ENCODE measurements at places on chromosomes 7 and 10.

- DNase-seq, result no peak
Observed at GRCh38 chr10:6313111-6313895, 110.6 kb downstream of the PFKFB3 start.

GRCh38 chr10:6005856-6006395 lies 28.6 kb upstream of the IL15RA start:
- DNase-seq, result no peak

- no peak for DNase-seq
Observed at GRCh38 chr7:95675016-95675415, 78.7 kb upstream of the PDK4 start.

- no peak for DNase-seq
Observed at GRCh38 chr10:72353965-72354355, 759 bp downstream of the DNAJB12 start.

- DNase-seq, result no peak
Observed at GRCh38 chr7:153413540-153414287, 638.5 kb upstream of the DPP6 start.

DNA sequence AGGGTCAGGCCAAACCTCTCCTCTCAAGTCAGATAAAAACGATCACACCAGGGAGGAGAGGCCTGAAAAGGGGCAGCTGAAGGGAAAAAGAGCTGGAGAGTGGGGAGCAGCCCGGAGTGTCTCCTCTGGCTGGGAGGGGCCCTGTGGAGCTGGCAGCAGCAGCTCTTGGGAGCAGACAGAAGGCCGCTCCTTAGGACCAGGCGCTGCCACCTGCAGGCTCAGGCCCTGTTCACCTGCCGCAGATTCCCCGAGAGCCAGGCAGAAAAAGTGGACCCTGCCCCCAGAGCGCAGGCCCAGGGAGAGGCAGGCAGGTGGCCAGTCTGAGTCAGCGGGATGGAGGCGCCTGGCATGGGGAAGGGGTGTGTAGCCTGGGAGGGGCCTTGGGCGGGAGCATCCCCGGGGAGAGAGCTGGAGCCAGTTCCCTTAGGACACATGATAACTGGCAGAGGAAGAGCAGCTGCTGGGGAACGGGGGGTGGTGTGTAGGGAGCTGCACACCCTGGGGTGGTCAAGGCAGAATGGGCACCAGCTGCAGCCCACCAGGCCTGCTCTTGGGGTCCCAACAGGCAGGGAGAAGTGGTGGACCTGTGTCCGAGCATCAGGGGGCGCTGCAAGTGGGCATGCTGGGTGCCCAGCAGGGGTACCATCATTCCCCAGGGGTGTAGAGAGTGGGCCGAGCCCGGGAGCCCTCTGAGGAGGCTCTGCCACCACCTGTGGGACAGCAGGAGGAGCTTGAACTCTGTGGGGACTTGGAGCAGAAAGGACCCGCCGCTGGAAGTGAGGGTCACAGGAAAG lies 177.2 kb upstream of the RHEB start:
- DNase-seq, result no peak

DNA sequence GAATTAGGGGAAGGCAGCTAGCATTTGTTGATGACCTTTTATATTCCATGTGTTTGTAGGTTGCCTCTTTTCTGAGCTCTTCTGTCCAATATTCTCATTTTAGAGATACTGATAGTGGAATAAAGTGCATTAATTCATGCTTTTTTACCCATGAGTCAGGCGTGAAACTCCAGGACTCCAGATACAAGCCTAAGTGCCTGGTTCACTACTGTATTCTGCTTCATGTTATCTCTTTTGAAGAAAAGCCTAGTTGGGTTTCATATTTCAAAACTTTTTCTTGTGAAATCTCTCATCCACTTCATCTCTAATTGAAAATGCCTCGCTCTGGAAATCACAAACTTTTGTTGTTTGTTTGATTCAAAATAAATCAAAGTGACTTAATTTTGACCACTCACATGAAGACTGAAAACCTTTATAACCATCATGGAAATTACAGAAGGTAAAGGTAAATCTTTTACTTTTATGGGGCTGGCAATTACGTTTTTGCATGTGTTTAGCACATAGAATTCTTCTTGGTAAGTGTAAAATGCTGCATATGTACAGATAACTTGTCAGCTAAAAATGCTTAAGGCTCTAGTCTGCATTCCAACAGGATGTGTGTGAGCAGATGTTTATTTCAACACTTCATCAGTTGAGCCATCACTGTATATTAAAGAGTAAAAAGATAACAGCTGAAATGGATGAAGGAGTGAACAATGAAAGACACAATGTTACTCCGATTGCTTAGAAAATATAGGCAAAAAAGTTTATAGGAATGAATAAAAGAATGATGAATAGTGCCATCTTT lies 961.8 kb upstream of the CELF2 start:
- DNase-seq, result no peak

GRCh38 chr7:92639966-92640365 lies 49.8 kb upstream of the FAM133B start:
- DNase-seq, result no peak

DNA sequence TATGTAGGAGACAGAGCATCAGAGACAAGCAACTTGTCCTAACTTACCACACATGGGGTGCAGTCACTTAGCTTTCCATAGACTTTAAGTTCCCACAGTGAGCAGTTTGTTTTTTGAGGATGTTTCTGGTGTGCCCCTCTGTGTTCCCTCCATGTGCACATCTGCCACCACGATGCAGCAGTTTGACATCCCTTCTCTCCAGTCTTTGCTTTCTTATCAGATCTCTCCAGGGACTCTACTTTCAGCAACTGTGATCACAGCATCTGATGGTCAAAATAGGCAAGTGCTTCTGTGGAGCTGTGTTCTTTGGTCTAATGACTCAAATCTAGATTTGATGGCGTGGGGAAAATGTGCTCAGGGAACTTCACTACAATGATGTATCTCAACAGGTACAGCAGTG lies 96.5 kb upstream of the NAMPT start:
- DNase-seq, result no peak

DNA sequence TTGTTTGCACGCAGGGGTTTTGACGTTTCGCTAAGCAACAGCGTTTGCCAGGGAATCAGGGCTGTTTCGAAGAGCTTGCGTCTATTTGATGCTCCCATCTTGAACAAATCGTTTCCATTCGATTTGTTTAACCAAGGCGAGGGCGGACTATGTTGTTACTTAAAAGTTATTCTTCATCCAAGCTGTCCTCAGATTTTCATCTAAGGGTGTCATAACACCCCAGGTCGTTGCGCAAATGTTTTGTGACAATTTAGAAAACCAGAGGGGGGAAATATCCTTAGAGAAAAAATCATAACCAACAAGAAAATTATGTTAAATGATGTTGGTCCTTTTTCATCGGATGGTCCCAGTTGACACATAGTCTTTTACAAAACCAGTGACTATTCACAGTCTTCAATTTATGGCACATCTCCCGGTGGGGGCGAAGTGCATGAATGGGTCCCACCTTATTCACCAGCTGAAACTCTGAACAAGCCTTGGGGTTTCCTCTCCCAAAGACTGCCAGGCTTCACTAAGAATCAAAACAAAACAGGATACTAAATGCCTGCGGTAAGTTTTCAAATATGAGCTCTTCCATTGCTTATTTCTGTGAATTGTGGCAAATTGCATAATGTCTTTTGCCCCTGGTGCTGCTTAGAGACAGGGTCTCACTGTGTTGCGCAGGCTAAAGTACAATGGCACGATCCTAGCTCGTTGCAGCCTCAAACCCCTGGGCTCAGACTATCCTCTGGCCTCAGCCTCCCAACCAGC lies 109.9 kb downstream of the REEP3 start:
- no peak for DNase-seq

GRCh38 chr7:105209870-105210269 lies 178.9 kb downstream of the SRPK2 start:
- no peak for DNase-seq

- no peak for DNase-seq
Observed at GRCh38 chr7:129103561-129104324, 40.8 kb upstream of the TSPAN33 start.

GRCh38 chr7:786472-787255 lies 45.6 kb upstream of the SUN1 start:
- DNase-seq, result peak; percentile 62

GRCh38 chr7:121498816-121499215 lies 102.7 kb upstream of the FAM3C start:
- DNase-seq, result no peak

- DNase-seq, result no peak
Observed at GRCh38 chr10:27225642-27226257, 14.8 kb downstream of the ACBD5 start.

- DNase-seq, result no peak
Observed at GRCh38 chr10:127989481-127990012, 82.6 kb downstream of the PTPRE start.

DNA sequence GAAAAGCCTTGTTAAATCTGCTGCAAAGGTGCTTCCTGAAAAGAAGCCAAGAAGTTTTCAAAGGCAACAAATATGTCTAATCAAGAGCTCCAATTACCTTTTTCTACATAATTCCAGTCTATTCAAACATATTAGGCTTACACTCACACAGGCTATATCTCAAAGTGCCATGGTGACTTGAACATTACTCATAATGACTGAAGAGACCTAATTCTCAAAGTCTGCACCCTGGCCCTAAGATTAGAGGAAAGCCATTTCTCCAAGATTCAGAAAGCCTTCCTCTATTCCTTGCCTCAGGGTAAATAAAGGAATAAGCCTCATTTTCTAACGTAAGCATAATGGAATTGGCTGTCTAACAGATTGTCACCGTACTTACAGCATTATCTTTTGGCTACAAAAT lies 78.3 kb upstream of the THSD7A start:
- DNase-seq, result no peak

DNA sequence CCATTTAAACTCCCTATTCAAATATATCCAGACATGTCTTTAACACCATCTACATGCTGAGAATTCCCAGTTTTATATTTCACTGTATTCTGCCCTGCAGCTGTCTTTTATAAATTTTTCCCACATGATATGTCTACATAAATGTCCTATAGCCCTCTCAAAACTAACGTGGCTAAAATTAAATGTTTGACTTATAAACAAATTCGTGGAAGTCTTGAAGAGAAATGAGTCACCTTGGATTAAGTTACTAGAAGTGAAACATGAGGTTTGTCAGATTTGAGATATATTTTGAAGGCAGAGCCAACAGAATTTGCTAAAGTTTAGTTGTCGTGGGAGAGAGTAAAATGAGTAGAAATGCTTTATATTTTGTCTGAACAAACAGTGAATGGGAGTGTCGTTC lies 386.9 kb upstream of the CNTNAP2 start:
- DNase-seq, result no peak

GRCh38 chr7:82154728-82155127 lies 288.8 kb downstream of the CACNA2D1 start:
- DNase-seq, result no peak

DNA sequence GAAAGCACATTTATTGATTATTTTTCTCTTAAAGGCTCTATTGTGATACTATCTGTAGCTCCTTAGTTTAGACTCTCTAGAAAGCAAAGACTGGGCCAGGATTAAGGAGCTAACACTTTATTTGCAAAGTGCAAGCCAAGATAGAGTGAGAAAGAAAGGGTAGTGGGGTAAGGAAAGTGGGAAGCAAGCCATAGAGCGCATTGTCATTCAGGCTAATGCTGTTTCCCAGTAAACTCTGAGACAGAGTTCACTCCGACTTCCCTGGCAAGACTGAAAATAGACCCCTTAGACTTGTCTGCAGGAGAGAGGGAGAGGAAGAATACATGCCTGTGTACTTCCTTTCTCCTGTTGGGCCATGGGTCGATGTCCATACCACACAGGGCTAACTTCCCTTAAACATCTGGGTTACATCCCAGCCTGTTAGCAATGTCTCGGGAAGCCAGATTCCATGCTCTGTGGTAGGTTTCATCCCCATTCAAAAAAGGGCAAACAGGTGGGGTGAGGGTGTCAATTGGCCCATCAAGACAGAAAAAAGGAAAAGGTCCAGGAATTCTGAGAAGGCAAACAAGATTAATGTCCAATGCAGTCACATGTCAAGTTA lies 875.8 kb upstream of the CELF2 start:
- DNase-seq, result no peak

GRCh38 chr7:103766660-103767059 lies 222.8 kb downstream of the RELN start:
- DNase-seq, result no peak

DNA sequence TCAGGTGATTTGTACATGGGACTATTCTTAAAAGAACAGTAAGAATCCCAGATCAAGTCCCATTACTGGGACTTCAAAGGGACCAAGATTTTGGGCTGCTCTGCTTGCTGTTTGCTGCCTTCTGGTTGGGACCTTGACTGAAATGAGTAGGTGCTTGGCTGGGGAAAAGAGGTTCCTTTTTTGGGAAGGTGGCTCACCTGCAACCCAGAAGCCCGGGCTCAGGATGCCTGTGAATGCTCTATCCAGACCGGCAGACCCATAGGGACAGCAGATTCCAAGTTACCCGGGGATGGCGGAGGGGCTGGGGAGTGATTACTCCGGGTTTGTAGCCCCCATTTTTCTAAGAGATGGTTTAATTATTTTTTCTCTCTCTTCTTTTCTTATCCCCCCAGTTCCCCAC lies 104.0 kb downstream of the CPXM2 start:
- DNase-seq, result no peak

DNA sequence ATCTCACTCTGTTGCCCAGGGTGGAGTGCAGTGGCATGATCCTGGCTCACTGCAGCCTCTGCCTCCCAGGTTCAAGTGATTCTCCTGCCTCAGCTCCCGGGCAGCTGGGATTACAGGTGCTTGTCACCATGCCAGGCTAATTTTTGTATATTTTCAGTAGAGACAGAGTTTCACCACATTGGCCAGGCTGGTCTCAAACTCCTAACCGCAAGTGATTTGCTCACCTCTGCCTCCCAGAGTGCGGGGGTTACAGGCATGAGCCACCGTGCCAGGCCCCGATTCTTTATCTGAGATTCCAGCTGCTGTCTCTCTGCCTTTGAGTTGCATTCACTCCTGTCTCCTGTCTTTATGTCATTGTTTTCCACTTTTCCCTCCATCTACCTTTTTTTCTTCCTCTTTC lies 168.7 kb downstream of the TMEM178B start:
- DNase-seq, result no peak

DNA sequence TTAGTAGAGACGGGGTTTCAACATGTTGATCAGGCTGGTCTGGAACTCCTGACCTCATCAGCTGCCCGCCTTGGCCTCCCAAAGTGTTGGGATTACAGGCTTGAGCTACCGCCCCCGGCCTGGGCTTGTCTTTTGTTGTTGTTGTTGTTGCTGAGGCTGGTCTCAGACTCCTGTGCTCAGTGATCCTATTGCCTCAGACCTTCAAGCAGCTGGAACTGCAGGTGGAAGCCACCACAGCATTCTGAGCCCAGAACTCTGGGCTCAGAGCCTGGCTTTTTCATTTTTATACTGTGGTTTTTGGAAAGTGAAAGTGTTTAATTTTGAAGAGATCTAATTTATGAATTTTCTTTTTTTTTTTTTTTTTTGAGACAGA lies 16.2 kb upstream of the DNAJB6 start:
- peak; percentile 45 for DNase-seq

Data from suppressor macrophage treated with lipopolysaccharide for 4 hours (primary cell).